ENCODE measurements at places on chromosomes 12 and 14. TPM values are rescaled to one million over a fixed set of nuclear protein-coding genes. Genes with fewer than 3 reads are reported as not detected.

- no peak for DNase-seq
Measured at GRCh38 chr12:117485984-117486839, 124.8 kb upstream of the NOS1 start.

DNA sequence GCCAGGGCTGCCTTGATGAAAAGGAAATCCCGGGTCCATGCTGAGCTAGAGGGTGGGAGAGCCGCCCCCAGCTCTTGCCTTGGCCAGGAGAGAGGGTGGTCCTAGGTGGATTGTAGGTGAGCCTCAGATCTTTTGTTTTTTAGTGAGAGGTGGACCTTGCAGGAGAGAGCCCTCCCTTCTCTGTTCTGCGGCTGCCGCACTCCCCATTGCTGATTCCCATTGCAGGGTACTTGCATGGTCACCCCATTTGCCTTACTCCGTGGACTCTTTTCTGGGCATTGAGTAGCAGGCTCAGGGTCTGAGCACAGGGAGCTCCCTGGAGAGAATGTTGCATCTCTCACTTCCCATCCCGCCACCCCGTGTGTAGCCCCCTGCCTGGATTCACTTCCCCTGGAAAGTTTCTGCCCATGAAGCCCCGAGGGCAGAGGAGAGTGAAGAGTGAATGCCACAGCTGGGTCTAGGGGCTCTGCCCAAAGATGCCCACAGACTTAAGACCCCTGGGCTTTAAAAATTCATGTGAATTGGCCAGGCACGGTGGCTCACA, 10.2 kb downstream of the VASH1 start:
- DNase-seq = no peak

GRCh38 chr12:10600988-10601387, 12.4 kb downstream of the MAGOHB start:
- no peak for DNase-seq

DNA sequence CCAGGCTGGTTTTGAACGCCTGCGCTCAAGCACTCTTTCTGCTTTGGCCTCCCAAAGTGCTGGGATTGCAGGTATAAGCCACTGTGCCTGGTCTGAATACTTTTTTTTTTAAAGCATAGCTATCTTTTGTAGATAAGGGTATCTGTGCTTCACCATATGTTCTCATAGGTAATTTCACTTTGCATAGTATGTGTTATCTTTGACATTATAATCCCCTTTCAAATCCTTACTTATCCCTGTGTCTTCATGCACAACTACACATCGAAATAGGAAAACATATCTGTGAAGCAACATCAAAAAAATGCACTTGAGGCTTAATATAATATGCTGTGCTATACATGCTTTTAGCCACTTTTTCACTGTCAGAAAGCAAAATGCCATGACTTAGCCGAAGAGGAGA, 94.1 kb downstream of the SLC35F4 start:
- DNase-seq = no peak

GRCh38 chr14:75531660-75532317, 9.5 kb downstream of the BATF start:
- DNase-seq = no peak

DNA sequence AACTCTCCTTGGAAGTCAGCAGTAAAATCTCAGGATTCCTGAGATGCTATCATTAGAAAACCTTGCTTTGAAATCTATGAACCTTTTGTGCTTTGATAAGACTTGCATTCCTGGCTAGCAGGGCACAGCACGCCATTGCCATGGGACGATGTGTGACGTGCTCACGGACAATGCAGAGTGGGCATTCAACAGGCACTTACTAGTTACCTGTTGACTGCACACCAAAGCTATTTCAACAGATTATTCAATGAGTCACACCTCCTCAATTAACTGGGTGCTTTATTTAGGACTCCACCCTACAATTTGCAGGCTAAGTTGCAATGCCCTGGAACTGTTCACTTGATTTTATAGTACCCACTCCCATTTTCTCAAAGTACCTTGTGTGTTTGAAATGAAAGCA, 11.3 kb downstream of the NOS1 start:
- DNase-seq = no peak

DNA sequence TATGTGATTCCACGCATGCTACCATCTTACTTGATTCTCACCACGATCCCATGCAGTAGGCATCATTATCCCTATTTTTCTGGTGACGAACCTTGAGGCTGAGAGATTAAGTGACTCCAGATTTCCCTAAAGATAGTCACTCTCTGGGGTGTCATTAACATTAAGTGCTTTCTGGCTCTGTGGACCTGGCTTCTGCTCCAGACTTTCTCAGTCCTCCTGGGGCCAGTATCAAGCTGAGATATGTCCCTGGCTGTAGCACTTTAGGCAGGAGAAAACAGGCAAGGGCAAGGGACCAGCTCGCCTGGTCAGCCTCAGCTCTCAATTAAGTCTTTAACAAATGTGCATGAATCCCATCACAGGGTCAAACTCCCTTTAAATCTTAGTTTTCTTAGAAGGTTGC, 38.3 kb upstream of the PRB2 start:
- no peak for DNase-seq

DNA sequence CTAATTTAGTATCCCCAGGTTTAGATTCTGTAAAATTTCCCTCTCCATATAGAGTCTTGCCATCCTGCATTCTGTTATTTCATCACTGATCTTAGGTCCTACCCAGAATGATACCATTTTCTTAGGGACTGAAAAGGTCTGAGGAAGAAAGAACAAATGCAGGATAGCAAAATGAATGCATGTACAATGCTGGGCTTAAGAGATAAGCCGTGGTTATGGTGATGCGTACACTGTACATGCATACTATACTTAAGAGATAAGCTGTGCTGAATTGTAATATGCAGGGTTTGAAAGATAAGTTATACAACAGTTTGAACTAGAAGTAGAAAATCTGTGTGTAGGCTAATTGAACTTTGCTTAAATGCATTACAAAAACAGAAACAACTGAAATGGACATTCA, 416.2 kb downstream of the C12orf50 start:
- DNase-seq = no peak

GRCh38 chr12:46457958-46458357, 85.4 kb upstream of the SLC38A2 start:
- DNase-seq = no peak

DNA sequence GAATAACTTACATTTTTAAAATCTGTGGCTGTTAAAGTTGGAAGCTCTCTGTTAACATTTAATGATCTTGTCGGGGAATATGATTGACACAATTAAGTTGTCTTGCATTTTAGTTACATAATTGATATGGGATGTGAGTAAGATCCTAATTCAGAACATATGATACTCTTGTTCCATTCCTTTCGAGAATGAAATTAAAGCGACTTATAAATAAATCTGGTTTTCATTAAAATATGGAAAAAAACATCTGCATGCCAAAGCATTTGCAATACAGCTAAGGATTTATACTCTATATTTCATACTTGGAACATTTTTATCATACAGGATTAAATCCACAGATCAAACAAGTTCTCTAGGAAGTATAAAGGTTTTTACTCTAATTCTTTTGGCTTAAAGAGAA, 52.0 kb downstream of the SLC38A6 start:
- DNase-seq = no peak

DNA sequence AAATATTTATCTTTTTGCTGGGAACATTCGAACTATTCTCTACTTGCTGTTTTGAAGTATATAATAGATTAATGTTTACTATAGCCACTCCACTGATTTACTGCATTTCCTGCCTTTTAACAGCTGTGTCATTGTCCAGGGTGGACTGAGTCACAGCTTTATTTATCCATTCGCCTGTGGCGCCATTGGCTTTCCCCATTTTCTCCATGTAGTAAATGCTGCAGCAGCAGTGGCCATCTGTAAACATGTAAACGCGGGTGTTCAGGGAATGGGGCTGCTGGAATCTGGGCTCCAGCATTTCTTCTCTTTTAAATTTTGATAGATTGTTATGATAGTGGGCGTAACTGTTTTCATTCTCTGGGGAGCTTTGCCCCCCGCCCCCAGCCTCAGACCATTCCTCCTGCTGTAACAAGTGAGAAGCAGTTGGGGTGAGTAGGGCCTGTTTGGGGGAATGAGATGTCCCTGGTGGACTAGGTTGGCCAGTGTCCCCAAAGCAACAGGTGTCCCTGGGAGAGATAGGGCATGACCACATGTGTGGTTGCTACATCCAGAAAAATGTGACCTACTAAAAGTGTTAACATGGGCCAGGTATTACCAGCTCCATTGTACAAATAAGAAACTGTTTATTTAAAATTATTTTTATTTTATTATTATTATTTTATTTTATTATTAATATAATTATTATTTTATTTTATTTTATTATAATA, 32.9 kb downstream of the RIN3 start:
- peak; percentile 16 for DNase-seq

DNA sequence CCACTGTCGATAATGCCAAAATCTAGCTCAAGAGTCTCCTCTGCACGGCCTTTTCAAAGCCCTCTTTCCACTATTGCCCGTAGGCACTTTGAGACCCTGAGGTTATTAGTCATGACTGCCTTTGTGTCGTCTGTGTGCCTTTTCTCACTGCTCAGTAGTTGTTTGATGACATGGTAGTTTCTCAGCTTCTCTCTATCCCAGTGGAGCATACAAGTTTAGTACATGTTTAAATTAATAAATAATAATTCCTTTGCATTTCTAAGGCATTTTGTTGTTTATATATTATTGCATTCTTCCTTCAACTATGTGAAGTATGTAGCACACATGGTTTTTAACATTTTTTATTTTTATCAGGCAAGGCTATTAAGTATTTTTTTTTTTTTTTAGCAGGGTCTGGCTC, 458.1 kb downstream of the PCNX1 start:
- DNase-seq = peak; percentile 7

DNA sequence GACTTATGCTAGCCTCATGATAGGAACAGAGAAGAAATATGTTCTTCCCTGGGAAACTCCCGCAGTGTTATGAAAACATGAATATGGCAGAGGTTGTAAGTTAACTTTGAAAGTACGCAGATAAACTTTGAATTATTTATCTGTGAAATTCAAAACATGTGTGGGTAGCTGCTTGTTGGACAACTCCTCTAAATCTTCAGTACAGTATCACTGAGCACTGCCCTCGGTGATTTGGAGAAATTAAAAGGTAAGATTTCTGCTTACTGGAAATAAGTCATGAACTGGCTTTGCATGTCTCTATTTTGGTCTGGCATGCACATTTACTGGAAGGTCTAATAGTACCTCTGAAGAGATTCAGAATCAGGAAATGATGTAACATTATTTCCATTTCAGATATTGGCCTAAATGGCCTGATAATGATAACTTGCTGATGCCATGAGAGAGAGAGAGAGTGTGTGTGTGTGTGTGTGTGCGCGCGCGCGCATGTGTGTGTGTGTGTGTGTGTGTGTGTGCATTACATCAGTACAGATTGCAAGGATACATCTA, 1441.9 kb upstream of the FLRT2 start:
- DNase-seq = no peak

DNA sequence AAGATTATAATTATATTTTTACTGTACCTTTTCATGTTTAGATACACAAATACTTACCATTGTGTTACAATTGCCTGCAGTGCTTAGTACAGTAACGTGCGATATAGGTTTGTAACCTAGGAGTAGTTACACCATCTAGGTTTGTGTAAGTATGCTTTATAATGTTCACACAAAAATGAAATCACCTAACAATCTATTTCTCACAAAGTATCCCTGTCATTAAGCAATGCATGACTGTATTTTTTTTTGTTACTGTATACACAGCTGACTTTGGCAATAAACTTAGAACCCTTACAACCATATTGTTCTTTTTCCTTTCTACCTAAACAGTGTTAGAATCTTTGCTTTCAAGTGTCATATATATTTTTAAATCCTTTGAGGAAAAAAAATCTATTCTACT, 303.0 kb upstream of the E2F7 start:
- DNase-seq = no peak

DNA sequence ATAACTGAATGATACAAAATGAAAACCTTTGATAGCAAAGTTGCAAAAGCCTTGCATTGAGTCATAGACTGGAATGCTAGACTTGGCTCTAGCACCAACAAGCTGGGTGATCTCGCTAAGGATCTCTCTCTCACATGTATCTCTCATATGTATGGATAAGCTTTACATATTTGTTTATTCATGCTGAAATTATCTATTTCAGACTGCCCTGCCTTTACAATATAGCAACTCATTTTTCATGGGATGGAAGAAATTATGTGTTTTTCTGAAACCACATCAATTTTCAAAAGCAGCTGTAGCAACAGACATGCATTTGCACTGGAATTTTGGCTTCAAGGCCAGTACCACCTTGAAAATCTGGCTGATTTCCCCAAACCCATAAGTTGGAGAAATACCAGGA, 11.4 kb downstream of the RERG start:
- no peak for DNase-seq

ERBB3 gene
- 125 TPM for total RNA-seq

ADAMTS20 gene
- 0.24 TPM for total RNA-seq

CCDC38 gene
- total RNA-seq = 0.16 TPM

TSHR gene
- not detected for total RNA-seq

DLK1 gene
- 8.2 TPM for total RNA-seq

KCNJ8 gene
- not detected for total RNA-seq

KRT5 gene
- not detected for total RNA-seq

POTEG gene
- 0.35 TPM for total RNA-seq

PLEKHG7 gene
- not detected for total RNA-seq

All from SK-MEL-5 (cell line).